ENCODE measurements at places on chromosomes 5 and 9.

- no peak for DNase-seq
Measured at GRCh38 chr5:74608736-74609601, 31.6 kb downstream of the ENC1 start.

DNA sequence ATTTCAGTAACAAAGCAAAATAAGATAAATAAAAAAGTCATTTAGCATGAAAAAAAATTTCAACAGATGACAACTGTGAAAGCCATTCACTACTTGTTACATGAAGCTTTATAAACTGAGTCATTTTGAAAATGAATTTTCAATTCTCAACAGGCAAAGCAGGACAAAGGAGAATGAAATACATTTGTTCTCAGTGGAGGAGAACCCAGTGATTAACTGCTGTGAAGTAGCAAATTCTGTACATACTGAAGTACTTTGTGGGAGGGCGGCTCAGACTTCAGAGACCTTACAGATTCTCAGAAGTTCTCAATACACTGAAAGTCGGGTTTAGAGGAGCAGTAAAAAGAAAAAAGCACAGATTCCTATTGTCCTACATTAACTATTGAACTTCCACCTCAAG is 21.7 kb downstream of the SKIC3 start:
- DNase-seq: no peak

GRCh38 chr5:169173372-169173771 is 127.6 kb downstream of the SLIT3 start:
- DNase-seq: no peak

DNA sequence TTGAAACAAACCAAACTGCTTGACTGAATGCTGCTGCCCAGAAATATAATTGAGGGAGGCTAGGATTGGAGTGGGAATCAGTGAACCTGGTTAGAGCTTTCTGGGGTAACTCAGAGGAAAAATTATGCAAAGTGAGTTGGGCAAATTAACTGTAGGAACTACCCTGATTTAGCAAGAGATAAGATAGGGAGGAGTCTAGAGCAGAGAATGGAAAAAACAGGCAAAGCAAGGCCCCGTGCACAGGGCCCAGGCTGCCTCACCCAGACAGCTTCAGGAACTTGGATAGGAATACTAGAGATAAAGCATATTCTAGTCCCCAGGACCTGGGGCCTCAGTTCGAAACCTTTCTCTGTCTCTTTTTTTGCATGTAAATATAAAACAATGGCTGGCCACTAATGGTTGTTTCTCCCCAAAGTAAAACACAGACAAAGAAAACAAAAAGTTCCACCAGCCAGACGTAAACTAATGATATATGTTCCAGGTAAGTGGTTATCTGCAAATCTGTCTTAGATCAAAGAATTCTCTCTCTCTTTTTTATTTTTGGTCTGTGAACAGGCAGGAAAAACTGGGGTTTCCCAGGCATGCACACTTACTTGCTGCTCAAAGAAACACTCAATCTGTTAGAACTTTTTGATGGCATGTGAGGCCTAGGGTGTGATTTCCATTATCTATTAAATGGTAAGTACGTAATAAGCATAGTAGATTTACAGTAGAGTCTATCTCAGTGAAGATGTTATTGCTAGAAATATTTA is 168.1 kb upstream of the MAP3K1 start:
- no peak for DNase-seq

DNA sequence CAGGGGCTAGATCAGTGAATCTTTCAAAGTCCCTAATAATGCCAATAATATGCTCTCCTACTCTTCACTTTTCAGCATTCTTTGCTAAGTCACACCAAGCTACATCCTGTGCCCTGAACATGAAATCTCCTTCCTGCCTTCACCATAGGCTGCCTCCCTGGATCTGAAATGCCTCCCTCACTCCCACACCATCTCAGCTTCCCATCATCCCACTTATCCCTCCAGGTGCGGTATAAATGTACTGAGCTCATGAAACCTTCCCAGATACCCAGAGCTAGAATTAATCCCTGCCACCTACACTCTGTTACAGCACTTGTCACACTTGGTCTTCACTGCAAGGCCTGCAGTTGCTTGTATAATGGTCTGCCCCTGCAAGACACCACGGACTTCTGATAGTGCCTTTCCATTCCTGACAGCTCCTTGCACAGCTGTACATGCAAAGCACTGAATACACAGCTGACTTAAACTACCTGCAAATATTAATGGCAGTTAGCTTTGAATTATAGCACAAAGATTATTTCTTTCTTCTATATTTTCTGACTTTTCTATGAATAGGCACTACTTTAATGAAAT is 250.4 kb downstream of the EBF1 start:
- DNase-seq: no peak

DNA sequence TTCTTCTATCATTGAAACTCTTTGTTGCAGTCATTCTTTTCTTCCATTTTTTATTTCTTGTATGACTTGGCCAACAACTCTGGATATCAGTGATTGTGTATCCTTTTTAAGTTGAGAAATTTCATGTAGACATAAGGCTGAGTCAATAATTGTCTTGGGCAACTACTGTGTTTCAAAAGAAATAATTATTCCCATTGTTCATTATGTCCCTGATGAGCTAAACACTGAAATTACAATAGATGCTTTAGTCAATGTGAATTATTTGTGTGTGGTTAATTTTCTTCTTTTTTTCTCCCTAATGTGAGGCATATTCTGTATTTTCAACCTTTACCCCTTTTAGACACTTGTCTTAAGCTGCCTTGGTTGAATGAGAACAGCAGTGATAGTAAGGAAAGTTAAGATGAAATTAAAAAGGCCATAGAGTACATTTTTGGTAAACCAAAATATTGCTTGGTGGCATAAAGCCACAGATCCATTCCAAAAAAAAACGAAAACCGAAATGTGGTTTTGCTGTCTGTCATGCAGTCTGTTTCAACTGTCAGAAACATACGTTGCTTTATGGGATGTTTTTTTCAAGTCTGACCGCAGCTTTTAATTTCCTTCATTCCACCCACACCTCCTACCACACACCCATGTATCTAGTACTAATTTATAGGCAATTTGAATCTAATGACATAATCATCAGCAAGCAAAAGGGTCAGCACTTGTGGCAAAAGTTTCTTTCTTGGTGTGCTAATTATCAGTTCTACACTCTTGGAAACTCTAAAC is 21.1 kb downstream of the TLE4 start:
- no peak for DNase-seq
